Psoas muscle (tissue), 8 donors: ENCODE measurements at places on chromosomes 6 and 20. TPM values are rescaled to one million over a fixed set of nuclear protein-coding genes. Genes with fewer than 3 reads are reported as not detected.

Gene SPATS1
- not detected for total RNA-seq

Gene CLDN20
- total RNA-seq, result not detected

Gene MUC21
- not detected for total RNA-seq

Gene OXT
- total RNA-seq, result not detected

Gene ALDH8A1
- 0.59 TPM for total RNA-seq

Gene GNMT
- total RNA-seq, result not detected

Gene OTOR
- not detected for total RNA-seq

Gene HLA-DRA
- 74.5 TPM for total RNA-seq

Gene TEAD3
- total RNA-seq, result 26.5 TPM

Gene SAYSD1
- total RNA-seq, result 8.2 TPM

Gene RBBP8NL
- not detected for total RNA-seq

Gene ZC2HC1B
- total RNA-seq, result not detected

Gene SLC2A4RG
- 40.2 TPM for total RNA-seq

Gene DAAM2
- total RNA-seq, result 20.3 TPM

Gene LRP11
- 9.3 TPM for total RNA-seq

Gene SLC29A1
- 80.7 TPM for total RNA-seq

Gene WFDC10B
- not detected for total RNA-seq

Gene GHRH
- total RNA-seq, result not detected

Gene CST7
- total RNA-seq, result 1.0 TPM

Gene C6orf58
- not detected for total RNA-seq

Gene C20orf202
- 0.24 TPM for total RNA-seq

Gene SLC35A1
- 8.2 TPM for total RNA-seq

Gene PRR18
- not detected for total RNA-seq

Gene PRKN
- 17.5 TPM for total RNA-seq

Gene BPIFB1
- not detected for total RNA-seq

Gene FGD2
- total RNA-seq, result 2.3 TPM

Gene MRAP2
- 0.20 TPM for total RNA-seq

Gene EYS
- total RNA-seq, result not detected

Gene CEP85L
- total RNA-seq, result 18.9 TPM

Gene RBPJL
- total RNA-seq, result not detected

Gene IL17F
- total RNA-seq, result not detected

Gene RIPPLY2
- not detected for total RNA-seq

Gene MATN4
- total RNA-seq, result not detected

Gene MUC22
- 0.08 TPM for total RNA-seq

Gene HDGFL1
- not detected for total RNA-seq

Gene CCN5
- 20.9 TPM for total RNA-seq

Gene SYNGAP1
- total RNA-seq, result 2.2 TPM

Gene SIGLEC1
- total RNA-seq, result 2.3 TPM

Gene MYCT1
- 13.7 TPM for total RNA-seq

Gene MCHR2
- total RNA-seq, result not detected

Gene NOX3
- total RNA-seq, result not detected
